ENCODE measurements at places on chromosomes 1 and 21.

GRCh38 chr1:97050506-97050905, 328.9 kb downstream of the PTBP2 start:
- no peak for DNase-seq

DNA sequence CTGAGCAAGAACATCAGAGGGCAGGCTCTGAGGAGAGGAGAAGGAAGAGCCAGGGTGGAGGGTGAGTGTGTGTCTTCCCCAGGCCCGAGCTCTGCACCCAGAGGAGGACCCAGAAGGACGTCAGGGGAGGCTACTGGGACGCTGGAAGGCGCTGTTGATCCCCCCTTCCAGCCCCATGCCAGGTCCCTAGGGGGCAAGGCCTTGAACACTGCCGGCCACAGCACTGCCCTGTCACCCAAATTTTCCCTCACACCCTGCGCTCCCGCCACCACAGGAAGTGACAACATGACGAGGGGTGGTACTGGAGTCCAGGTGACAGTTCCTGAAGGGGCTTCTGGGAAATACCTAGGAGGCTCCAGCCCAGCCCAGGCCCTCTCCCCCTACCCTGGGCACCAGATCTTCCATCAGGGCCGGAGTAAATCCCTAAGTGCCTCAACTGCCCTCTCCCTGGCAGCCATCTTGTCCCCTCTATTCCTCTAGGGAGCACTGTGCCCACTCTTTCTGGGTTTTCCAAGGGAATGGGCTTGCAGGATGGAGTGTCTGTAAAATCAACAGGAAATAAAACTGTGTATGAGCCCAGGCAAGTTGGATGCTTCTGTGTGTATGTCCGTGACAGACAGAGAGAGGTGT, 17.1 kb downstream of the BCAN start:
- no peak for DNase-seq

DNA sequence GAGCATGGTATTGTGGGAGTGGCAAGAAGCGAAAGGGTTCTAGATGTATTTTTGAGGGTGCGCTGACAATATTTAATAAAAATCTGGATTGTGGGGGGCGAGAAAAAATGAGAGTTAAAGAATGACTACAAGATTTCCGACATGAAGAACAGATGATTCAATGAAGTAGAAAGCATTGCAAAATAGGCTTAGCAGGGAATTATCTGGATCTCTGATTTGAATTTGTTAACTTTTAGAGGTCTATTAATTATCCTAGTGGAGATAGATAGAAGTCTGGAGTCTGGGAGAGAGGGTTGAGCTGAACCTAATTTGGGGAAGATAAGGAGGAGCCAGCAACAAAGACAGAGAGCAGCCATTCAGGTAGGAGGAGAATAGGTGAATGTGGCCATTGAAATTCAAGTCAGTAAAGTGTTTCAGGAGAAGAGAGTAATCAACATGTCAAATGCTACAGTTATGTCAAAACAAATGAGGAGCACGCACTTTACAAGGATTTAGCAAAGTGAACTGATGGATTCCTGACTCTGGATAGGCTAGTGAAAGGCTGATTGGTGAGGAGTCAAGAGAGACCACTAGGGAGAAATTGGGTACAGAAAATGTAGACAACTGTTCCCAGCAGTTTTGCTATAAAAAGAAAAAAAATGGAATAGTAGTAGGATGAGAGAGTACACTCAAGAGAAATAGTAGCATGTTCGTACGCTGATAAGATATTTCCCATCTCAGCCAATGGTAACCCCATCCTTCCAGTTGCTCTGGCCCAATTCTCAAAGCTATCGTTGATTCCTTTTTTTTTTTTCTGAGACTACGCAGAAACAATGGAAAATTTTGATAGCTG, 393.2 kb upstream of the CXADR start:
- no peak for DNase-seq

- no peak for DNase-seq
Observed at GRCh38 chr21:26852423-26852822, 7.2 kb upstream of the ADAMTS1 start.

DNA sequence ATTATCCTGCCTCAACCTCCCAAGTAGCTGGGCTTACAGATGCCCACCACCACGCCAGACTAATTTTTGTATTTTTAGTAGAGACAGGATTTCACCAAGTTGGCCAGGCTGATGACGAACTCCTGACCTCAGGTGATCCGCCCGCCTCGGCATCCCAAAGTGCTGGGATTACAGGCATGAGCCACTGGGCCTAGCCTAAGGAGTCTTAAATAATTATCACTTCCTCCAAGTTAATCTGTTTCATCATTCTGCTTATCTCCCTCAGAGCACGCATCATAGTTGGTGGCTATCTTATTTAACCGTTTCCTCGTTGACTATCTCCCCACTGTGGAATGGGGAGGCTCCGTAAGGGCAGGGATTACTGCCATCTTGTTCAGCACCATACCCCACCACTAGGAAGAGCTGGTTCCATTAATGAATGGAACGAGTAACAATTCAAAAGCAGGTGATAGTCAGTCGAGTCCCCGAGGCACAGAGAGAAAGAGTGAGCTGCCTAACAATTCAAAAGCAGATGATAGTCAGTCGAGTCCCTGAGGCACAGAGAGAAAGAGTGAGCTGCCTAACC, 52.7 kb downstream of the GLUL start:
- peak; percentile 66 for DNase-seq

GRCh38 chr1:68814067-68814466, 317.2 kb upstream of the DEPDC1 start:
- DNase-seq: no peak

GRCh38 chr1:35164893-35165292, 28.1 kb downstream of the SFPQ start:
- no peak for DNase-seq

DNA sequence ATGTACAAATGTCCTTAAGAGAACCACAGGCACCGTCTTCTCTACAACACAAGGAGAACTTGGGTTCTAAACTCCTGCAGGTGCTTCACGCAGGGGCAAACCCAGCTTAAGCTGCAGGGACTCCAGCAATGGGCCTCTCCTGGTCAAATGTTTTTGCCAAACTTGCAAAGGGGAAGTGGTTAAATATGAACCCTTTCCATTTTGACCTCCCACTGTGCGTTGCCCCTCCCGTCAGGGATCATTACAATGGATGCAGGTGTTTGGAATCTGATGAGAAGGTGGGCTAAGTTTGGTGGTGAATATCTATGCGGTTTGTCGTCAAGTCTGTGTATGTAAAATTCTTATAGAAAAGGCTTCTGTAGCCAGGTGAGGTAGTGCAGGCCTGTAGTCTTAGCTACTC, 29.1 kb upstream of the SLC25A33 start:
- no peak for DNase-seq

DNA sequence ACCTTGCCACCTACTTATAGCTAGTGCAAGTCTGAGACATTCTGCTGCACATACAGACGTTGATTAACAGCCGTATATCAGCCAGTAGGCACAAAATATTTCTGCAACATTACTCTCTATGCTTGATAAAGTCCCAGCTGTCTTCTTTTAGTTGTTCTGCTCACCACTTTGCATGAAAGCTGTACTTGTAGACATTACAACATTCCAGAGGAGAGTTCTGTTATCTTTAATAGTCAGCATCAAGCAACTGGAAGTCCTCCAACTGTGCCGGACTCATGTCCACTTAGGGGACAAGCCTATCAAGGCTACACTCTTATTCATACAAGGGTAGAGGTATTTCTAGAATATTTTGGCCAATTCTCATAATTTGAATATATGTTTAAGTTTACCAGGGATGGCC, 50.0 kb downstream of the CACHD1 start:
- no peak for DNase-seq

DNA sequence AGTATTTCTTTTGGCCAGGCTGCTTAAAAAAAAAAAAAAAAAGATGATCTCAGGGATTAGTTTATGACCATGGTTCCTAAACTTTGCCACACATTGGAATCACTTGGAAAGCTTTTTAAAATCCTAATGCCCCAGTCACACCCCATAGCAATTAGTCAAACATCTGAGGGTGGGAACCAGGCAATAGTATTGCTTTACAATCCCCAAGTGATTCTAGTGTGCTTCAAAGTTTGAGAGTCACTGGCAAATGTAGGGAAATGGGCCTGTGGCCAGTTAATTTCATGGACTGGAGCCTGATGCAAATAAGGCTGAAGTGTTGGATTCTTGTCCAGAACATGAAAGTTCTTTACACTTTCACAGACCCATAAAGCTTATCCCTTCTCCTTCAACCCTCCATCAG, 374.6 kb upstream of the ESRRG start:
- no peak for DNase-seq

GRCh38 chr1:92030656-92031107, 897 bp downstream of the EPHX4 start:
- DNase-seq: no peak

DNA sequence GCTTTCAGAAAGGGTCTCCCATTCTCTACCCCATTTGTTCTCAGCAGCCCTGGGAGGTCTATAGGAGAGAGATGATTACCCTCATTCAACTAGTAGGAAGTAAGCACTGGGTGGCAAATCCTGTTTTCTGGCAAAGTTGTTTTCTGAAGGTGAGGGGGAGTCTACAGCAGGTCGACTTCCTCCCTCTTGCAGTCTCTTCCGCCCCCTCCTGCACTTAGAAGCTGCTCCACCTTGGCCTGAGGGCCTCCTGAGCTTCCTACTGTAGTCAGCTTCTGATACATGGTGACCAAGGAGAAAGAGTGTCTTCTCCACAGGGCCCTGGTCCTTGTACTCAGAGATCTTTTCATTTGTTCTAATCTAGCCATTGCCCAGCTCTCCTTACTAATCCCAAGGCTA, 93.1 kb downstream of the RGL1 start:
- no peak for DNase-seq

- peak; percentile 87 for DNase-seq
Observed at GRCh38 chr1:211258310-211258755, 833 bp upstream of the RCOR3 start.

DNA sequence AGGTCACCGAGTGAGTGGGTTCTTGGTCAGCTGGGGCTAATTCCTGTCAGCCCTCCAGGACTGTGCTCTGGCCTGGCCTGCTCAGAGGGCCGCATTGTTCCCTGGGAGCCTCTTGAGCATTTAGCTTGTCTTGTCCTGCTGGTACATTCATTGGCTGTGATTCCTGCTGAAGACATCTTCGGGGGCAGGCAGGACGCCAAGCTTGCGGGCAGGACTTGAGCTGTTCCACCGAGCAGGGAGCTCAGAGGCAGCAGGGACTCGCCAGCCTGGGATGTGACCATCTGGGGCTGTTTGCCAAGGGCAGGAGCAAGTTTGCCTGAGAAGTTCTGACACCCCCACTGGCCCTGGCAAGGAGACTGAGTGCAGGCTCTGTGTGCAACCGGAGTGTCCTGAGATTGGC, 7.0 kb upstream of the SLC26A9 start:
- DNase-seq: no peak

GRCh38 chr1:157490467-157491165, 61.7 kb downstream of the FCRL5 start:
- peak; percentile 82 for DNase-seq

DNA sequence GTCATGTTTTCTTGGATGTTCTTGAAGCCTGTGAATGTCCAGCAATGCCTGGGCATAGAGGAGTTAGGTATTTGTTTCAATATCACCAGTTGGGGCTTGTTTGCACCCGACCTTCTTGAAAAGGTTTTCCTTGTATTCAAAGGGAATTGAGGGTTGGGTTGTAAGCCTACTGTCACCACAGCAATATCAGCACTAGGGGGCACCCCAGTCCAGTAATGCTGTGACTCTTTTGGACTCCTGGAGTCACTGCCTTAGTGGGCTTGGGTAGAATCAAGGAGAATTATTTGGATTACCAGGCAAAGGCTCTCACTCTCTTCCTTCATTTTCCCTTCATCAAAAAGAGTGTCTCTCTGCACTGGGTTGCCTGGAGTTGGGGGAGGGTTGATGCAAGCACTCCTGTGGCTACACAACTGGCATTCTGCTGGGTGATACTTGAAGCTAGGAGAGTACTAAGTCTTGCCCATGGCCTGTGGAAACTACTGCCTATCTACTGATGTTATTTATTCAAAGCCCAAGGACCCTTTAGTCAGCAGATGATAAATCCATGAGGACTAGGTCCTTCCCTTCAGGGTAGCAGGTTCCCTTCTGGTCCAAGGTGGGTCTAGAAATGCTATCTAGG, 34.5 kb downstream of the OR10R2 start:
- DNase-seq: peak; percentile 59

DNA sequence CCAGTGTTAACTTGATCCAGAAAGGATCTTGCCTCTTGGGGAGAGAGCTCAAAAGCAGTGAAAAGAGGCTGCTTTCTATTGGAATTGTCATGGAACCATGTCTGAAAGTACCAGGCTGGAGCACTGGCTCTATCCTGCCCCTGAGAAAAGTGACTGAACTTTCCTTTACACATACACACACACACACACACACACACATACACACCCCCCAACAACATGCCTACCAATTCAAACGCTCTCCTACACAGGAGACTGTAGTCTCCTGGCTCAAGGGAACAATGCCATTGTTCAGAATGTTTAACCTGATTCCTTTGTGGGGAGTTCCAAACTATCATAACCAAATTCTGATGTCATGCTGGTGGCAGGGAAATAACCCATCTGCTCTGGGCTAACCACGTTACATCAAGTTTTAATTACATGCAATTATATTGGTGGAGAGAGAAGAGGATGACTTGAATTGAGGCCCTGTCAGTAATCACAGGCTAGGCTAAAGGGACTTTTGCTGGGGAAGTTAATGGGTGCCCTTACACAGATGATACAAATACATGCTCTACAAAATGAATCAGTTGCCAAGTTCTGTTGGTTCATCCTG, 52.3 kb upstream of the DUSP10 start:
- DNase-seq: no peak

GRCh38 chr21:27306791-27307775, 340.2 kb upstream of the ADAMTS5 start:
- DNase-seq: no peak

DNA sequence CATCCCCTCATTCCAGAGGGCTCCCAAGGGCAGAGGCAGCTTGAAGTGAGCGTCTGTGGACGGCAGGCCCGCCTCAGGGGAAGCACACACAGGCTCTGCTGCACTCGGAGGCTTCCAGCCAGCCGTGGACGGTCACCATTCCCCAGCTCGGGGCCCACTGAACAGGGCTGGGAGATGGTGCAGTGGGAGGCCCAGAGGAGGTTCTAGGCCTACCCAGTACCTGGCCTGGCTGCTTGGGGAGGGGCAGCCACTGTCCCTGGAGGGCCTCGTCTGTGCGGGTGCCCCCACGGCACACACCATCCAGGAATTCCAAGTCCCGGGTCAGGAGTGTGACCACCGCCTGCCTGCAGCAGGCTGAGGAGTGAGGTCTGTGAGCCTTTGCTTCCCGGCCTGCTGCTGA, 80.4 kb downstream of the SIK1 start:
- no peak for DNase-seq

DNA sequence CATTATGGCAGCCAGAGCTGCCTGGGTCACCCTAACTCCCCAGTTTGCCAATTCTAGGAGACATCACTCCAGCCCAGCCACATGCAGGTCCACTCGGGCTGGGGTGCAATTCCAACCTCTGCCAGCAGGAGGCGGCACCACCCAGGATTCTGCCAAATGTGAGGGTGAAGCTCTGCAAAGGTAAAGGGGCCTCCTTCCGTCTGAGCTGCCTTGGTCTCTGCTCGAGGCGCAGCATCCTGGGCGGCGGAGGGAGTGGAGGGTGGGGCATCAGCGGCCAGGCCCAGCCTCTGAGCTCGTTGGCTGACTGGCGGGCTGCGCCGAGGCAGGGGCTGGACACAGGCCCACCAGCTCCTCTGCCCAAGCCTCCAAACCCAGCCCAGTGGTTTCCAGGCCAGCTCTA, 63.8 kb downstream of the ARHGEF16 start:
- DNase-seq: no peak

Measured in hematopoietic multipotent progenitor cell treated with erythropoietin and hydrocortisone succinate and interleukin-3 and kit ligand, for 8 days (in vitro differentiated cells).